ENCODE measurements at places on chromosomes 2 and 18. TPM values are rescaled to one million over a fixed set of nuclear protein-coding genes. Genes with fewer than 3 reads are reported as not detected.

DNA sequence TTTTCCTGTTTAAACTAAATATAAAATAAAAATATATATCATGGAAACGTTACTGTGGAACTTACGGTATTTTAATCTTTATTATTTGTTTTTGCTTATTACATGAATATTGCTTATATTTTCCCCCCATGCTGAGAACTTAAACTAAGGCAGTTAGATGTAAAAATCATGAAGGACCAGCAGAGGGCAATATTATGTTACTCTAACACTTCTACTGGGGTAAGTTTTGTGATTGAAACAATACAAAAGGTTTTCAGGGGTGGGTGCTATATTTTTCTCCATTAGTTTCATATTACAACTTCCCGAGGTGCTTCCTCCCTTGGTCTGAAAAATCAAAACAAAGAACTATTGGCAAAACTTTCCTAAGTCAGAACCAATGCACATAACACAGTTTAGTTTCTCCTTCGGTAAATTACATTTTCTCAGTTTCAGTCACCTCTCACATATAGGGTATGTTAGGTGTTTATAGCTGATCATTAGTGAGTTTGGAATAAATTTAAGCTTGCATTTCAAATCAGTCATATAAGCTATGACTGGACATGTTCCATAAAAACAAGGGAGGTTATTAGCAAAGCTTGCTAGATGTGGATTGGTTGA is 54.8 kb downstream of the ZNF407 start:
- DNase-seq = no peak

GRCh38 chr2:168119515-168120141 is 127.8 kb downstream of the STK39 start:
- no peak for DNase-seq

DNA sequence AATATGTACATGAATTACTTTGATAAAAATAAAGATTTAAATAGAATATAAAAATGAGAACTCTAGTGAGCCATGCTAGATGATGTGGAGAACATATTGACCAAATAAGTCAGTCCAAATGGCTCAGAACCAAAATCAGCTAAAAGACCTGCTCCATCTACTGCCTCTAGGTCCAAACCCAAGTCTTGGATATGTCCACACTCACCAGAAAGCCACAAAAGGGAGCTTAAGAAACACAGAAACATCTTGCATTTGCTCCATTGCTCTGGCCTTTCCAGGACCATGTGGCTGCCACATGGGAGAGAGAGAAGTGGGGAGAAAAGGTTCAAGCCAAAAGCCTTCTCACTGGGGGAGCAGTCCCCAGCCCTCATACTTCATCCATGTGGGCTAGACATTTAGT is 272.5 kb downstream of the DYSF start:
- no peak for DNase-seq

DNA sequence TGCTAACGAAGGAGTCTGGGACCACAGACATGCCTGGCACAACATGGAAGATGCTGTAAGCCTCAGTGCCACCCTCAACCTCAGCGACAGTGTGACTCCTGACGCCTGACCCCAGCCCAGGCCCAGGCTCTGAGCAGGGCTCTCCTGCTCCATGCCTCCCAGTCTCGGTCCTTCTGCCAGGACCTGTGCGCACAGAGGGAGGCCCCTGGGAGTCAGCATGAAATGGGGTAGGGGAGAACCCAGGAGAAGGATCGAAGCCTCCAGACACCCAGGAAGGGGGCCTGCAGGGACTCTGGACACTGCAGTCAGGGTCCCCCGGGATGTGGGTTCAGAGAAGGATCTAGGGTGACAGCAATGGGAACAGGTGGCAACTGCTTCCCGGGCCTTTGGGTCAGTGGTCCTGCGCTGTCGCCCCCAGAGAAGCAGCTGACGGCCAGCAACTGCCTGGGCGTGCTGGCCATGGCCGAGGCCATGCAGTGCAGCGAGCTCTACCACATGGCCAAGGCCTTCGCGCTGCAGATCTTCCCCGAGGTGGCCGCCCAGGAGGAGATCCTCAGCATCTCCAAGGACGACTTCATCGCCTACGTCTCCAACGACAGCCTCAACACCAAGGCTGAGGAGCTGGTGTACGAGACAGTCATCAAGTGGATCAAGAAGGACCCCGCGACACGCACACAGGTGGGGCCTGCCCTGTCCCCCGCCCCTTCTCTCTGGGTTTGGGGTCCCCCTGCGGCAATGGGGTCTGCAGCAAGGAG is 233.9 kb downstream of the ATAD2B start:
- DNase-seq = no peak

DNA sequence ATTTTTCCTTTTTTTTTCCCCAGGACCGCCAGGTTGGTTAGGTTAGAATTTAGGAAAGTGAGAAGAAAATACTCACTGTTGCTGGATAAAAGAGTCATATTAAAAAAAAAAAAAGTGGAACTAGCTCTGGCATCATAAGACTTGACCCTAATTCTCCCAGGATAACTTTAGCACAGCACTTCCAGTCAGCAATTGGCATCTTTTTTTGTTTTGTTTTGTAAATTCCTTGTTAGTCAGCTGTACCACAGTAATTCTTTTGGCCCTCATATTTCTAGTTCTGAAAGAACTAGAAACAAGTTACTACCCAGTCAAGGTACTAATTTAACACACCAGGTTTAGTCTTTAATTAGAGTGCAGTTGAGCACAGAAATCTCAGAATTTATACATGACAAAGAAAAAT is 873.5 kb upstream of the POU3F3 start:
- no peak for DNase-seq

DNA sequence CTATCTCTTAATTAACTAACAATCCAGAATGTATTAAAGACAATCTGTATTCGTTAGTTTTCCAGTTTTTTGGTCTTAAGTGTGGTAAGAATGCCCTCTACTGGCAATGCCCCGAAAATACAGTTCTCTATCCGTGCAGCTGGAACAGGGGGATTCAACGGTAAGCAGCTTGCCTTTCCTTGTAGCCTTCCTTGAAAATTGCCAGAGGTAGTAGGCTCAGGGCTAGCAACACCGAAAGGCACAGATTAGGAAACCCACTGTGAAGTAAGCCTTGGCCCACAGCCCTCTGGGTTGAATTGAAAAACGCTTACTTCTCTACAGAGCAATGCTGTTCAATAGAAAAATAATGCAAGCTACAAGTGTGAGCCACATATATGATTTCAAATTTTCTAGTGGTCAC is 17.1 kb upstream of the VPS4B start:
- no peak for DNase-seq

GRCh38 chr2:215693193-215693998 is 257.5 kb upstream of the FN1 start:
- no peak for DNase-seq

GRCh38 chr2:88654714-88655113 is 27.4 kb upstream of the EIF2AK3 start:
- DNase-seq = no peak

- no peak for DNase-seq
These were observed 7.7 kb downstream of the ITGB1BP1 start for GRCh38 chr2:9415516-9416169.

DNA sequence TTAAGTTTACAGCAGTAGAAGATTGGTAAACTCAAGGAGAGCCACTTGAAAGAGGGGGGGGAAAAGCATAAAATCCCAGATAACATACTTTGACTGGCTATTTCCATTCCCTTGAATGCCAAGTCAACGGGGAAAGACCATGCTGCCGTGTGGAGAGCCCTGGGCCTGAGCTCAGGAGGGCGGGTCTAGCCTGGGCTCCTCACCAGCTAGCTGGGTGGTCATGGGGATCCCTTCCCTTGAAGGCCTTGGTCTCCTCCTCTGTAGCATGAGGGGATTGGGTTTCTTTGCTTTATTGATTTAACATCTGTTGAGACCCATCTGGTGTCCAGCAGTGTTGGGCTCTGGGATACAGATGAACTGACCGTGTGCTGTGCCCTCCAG is 35.0 kb downstream of the TEX51 start:
- DNase-seq = no peak

DNA sequence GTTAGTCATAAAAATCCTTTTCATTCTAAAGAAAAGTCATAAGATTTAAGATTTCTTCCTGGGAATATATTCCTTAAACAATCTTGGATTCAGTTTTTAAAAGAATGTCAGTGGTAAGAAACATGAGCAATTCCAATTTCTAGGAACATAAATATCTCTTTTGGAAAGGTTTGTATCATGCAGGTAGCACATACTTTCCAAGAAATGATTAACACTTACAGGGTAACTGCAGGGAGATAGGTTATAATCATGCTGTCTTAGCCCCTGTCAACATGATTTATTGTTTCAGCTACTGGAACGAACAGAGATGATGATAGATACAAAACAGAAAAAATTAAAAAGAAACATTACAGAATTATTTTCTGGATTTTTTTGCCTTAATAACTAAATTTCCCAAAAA is 1537.7 kb downstream of the LRP1B start:
- no peak for DNase-seq

DNA sequence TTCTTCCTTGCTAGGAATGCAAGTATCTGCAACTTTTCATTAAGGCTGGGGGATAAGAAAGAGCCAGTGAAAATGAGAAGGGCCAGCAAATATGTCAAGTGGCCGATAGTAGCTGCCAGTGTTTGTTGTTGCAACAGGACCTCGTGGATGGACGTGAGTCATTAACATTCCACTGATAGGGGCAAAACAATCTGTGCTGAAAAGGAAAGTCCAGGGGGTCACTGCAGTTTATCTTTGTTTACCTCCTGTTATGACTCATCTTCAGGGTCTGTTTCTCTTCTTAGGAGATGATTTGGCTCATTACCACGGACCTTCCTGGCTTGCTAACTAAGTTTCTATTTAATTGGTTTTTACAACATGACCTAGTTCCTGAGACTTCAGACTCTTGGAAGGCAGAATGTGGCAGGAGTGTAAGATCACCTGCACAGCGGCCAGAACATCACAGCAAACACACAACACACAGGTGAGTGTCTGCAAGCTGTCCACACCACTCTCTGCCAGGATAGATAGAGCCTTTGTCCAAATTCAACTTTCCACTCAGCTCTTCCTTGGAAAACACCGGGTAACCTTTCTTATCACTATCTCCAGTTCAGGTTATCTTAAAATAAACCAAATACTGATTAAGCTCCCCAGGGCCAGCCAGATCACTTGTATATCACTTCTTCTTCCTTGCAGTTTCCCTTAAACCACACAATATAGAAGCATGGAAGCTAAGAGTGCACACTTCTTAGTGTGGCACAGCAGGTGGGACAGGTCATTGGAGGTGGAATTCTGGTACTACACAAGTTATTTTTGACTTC is 157.5 kb upstream of the LMAN1 start:
- DNase-seq = peak; percentile 44

GRCh38 chr2:84711651-84712050 is 169.2 kb downstream of the TRABD2A start:
- DNase-seq = no peak

DNA sequence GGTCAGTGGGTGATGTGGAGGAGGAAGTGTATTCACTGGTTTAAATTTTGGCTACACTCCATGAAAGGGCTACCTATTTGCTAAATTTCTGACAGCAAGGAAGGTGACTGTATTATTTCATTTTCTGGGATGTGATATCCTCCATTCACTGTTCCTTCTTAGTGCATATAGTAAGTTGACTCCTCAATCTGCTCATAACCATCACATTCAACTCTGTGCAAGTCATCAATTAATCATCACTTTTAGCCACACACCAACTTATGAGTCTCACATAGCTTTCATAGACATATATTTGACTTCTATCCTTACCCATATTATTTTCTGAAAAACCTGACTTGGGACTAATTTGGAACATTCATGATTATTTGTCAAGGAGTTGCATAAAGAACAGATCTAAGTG is 16.9 kb downstream of the KLHL41 start:
- no peak for DNase-seq

DNA sequence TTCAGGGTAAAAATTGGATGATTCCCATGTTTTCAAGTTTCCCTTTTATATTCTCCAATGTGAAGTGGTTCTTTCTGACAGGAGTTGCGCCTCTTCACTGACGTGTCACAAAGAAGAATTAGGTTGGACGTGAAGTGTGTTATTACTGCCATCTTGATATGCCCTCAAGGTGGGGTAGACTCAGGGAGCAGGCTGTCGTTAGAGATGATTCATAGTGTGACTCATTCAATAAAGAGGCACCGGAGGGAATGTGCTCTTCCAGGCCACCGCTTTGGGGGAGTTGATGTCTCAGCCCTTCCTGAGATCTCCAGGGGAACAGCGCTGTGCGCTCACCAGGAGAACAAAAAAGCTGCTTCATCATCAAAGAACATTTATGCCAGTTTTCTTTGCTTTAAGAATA is 3.6 kb upstream of the DGKD start:
- DNase-seq = no peak

GRCh38 chr2:224359569-224359968 is 42.3 kb downstream of the FAM124B start:
- DNase-seq = no peak

- no peak for DNase-seq
These were observed 52.0 kb downstream of the FECH start for GRCh38 chr18:57534511-57534909.

DNA sequence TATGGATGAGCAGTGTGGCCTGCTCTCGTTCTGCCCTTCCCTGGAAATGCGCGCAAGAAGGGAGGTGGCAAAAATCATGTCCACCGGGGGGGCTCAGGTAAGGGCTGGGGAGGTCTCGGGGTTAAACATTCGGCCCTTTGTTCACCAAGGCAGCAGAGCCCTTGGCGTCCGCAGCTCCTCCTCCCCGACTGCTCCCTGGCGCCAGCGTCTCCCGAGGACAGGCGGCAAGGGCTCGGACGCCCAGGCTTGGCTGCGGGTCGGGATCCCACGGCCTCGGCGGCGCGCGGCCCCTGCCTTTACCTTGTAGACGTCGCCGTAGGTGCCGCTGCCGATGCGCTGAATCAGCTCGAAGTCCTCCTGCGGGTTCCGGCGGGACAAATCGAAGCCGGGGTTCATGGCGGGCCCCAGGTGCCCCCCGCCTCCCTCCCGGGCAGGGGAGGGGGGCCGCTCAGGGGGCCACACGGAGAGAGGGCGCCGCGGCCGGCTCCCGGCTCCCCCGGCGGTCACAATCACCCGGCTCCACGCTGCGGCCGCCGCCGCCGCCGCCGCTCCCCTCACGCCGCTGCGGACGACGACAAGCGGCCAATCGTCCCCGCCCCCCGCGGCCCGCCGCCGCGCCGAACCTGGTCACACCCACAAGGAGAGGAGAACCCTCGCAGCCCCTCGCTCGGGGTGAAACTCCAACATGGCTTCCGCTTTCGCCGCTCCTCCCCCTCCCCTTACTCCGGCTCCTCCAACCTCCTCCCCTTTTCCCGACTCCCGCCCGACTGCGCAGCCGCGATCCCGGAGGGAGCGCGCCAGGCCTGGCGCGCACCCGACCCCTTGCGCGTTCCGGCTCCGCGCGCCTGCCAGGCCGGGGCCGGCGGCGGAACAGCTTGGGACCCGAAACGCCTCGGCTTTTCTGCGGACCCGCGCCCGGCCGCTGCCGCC is at the start of gene MAP4K3:
TSS of gene MAP4K3 (minus strand) at position 694 of the 930 bp plus-strand sequence. CDS start at position 396, 298 bp downstream.
- peak; percentile 59 for DNase-seq

C1QL2 gene
- not detected for total RNA-seq

MYL12B gene
- total RNA-seq = 296 TPM

TUBA4A gene
- 26.9 TPM for total RNA-seq

MYO5B gene
- 6.2 TPM for total RNA-seq

XDH gene
- not detected for total RNA-seq

GPR75 gene
- total RNA-seq = 12.1 TPM

TFCP2L1 gene
- 3.5 TPM for total RNA-seq

SIX3 gene
- not detected for total RNA-seq

XPO1 gene
- total RNA-seq = 49.7 TPM

COL4A4 gene
- total RNA-seq = 1.9 TPM

REG3A gene
- total RNA-seq = not detected

Data from omental fat pad (tissue), 4 donors.